ENCODE measurements at places on chromosomes 16 and 17. TPM values are rescaled to one million over a fixed set of nuclear protein-coding genes. Genes with fewer than 3 reads are reported as not detected.

TPSB2 gene
- polyA plus RNA-seq, result 2.6 TPM

TRIM72 gene
- 82.7 TPM for polyA plus RNA-seq

CORO6 gene
- 96.8 TPM for polyA plus RNA-seq

PRSS22 gene
- not detected for polyA plus RNA-seq

ZNF200 gene
- polyA plus RNA-seq, result 6.3 TPM

KCTD19 gene
- 0.32 TPM for polyA plus RNA-seq

GPRC5B gene
- 88.7 TPM for polyA plus RNA-seq

RAMP2 gene
- 64.1 TPM for polyA plus RNA-seq

TNS4 gene
- not detected for polyA plus RNA-seq

HOXB5 gene
- 0.81 TPM for polyA plus RNA-seq

EIF1 gene
- polyA plus RNA-seq, result 784 TPM

APRT gene
- 54.2 TPM for polyA plus RNA-seq

ERN1 gene
- polyA plus RNA-seq, result 5.6 TPM

PSKH1 gene
- 21.0 TPM for polyA plus RNA-seq

DDX28 gene
- 4.8 TPM for polyA plus RNA-seq

HBA2 gene
- polyA plus RNA-seq, result 3,429 TPM

KRTAP1-5 gene
- polyA plus RNA-seq, result not detected

KRT32 gene
- not detected for polyA plus RNA-seq

SLC6A2 gene
- polyA plus RNA-seq, result 2.1 TPM

CLDN7 gene
- 0.99 TPM for polyA plus RNA-seq

TMEM97 gene
- 17.7 TPM for polyA plus RNA-seq

LLGL2 gene
- 6.4 TPM for polyA plus RNA-seq

IL21R gene
- polyA plus RNA-seq, result 0.20 TPM

PLA2G10 gene
- 0.47 TPM for polyA plus RNA-seq

SPN gene
- 1.0 TPM for polyA plus RNA-seq

KRT33B gene
- not detected for polyA plus RNA-seq

OTOP3 gene
- polyA plus RNA-seq, result not detected

ATP2C2 gene
- 0.38 TPM for polyA plus RNA-seq

LPO gene
- polyA plus RNA-seq, result 0.19 TPM

NPTX1 gene
- 0.22 TPM for polyA plus RNA-seq

MYOCD gene
- 0.70 TPM for polyA plus RNA-seq

ANKRD40CL gene
- polyA plus RNA-seq, result 0.30 TPM

CNGB1 gene
- polyA plus RNA-seq, result 0.03 TPM

VKORC1 gene
- 61.3 TPM for polyA plus RNA-seq

DPEP1 gene
- polyA plus RNA-seq, result 0.72 TPM

TP53TG3 gene
- not detected for polyA plus RNA-seq

MYH3 gene
- polyA plus RNA-seq, result 15,569 TPM

ABCC12 gene
- 0.33 TPM for polyA plus RNA-seq

ENGASE gene
- 17.9 TPM for polyA plus RNA-seq

CCDC200 gene
- polyA plus RNA-seq, result 10.0 TPM

HBM gene
- polyA plus RNA-seq, result 6.8 TPM

All from forelimb muscle (tissue), 1 donor.